Foreskin melanocyte (primary cell): ENCODE measurements at places on chromosomes 6 and 20.

DNA sequence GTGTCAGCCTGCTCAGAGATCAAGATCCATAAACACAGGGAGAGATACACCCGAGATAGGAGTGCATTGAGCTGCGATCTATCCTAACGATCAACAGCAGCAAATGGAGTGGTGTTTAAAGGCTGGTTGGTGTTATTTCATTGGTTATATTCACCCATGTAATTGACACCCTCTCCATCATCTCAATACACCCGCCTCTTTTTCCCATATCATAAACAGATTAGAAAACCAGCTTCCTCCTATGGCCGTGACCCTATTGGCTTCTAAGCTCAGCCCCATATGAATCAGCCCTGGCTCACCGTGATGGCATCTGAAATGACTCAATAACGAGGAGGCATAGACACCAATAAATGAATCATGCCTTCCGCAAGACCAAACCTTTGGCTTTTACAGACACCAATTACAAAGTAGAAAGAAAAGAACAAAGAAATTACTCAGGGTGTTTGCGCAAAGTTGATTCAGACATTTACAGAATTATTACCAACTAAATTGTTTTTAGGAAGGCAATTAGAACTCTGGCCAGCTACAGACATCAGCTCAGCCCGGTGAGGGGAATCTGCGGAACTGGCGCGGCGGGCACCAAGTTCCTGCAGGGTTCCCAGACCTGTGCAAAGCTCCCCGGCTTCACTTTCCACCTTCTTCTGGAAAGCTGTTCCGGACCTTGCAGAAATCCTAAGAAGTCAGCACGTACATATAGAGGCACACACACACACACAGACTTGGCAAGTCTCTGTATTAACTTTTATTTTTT lies 11.5 kb downstream of the PMEPA1 start:
- DNase-seq, result peak; percentile 79

GRCh38 chr6:36131511-36132245 lies 1.4 kb downstream of the MAPK13 start:
- peak; percentile 71 for DNase-seq

GRCh38 chr6:21846541-21847451 lies 253.2 kb downstream of the SOX4 start:
- DNase-seq, result no peak

DNA sequence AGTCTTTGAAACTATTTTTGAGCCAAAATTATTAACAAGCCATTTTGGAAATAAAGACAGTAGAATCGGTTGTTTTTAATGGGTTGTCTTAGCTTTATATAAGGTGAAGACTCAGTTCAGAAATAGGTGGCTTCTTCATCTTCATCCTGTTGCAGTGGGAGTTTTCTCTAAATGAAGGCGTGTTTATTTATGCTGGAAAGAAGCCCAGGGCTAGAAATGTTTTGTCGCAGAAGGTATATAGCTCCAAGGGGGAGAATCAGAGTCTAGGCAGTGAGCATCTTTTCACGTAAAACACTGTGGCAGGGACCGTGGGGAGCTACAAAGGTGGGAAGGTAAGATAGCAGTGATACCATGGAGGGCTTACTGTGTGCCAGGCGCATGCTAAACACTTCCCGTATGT lies 34.3 kb downstream of the FARS2 start:
- no peak for DNase-seq

DNA sequence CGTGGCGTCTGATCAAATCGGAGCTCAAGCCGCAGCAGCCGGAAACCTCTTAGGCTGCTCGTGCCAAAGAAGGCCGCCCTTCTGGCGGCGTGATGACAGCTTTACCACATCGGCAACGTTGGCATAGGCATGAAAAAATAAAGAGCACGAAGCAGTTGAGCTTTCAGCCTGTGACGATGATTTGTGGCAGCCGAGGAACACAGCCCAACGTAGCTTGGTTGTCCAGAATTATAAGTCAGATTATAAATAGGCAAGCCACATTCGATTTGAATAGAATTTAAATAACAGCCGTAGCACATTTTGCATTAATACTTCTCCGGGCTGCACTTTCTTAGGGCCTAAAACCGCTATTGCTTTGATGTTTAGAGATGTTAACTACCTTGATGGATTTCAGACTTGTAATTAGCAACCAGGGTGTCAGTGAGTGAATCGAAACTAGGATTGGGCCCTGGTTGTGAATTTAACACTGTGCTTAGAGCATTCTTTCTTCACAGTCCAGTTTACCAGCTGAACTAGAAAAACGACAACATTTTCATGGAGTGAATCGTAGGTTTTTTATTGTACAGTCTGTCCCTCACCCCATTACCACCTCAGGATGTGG lies 864 bp upstream of the BCLAF1 start:
- no peak for DNase-seq

DNA sequence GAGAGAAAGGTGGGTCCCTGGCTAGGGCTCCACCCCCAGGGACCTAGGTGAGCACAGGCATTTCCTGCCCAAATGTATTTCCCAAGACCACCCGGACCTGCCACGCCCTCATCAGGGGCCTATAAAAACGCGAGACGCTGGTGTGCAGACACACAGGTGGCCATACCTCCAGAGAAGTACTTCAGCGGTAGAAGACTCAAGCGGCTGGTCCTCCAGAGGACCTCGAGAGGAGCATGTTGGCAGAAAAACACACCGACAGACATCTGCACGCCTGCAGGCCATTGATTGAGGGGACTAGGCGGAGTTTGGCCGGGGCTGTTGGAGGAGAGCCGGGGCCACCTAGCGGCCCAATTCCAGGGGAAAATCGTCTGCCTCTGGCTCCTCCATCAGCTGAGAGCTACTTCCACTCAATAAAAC lies 695.8 kb upstream of the MMS22L start:
- no peak for DNase-seq

GRCh38 chr6:123515715-123516114 lies 121.0 kb downstream of the TRDN start:
- DNase-seq, result no peak

DNA sequence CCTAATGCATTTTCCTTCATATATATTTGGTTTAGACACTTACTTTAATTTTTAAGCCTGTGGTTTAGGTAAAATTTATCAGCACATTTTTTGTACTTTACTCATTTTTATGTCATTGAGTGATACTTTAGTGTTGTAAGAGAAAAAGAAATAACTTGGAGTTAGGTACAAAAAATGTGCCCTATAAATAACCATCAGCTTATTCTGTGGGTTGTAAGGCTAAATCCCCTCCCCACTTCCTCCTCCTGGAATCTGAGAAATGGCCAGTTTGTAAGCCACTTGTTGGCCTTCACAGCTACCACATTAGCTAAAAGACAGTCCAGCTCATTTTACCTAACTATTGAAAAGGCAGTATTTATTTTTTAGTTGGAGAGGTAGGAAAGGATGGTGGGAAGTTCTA lies 576.3 kb downstream of the PKHD1 start:
- DNase-seq, result no peak

DNA sequence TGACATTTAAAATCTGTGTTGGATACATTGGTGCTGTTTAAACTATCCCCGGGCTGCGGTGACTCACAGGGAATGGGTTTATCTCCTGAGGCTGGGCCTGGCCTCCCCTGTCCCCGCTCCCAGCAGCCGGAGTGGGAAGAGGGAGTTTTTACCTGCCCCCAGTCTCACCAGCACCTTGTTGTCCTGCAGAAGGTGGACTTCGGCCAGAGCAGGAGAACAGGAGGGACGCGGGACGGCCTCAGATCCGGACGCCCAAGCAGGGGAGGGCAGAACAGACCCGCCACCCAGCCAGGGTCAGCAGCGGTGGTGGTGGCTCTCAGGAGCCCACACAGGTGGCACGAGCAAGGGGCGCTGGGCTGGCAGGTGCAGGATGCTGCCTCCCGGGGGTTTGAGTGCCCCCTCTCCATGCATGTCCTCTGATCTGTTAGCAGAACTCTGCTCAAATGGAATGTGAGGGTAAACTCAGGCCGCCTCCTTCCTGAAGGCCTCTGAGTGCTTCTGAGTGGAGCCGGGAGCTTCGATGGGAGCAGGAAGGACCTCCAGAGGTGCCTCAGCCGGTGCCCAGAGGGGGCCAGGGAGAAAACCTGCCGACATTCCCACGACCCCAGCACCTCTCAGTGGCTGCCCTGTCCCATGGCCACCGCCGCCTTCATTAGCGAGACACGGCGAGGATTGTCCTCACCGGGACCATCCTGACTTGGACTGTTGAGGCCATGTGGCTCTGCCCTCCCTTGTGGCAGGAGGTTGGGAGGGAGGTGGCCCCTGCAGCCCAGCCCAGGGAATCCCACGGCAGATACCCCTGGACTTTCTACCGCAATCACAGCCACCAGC lies 43.4 kb upstream of the MRGBP start:
- DNase-seq, result no peak

DNA sequence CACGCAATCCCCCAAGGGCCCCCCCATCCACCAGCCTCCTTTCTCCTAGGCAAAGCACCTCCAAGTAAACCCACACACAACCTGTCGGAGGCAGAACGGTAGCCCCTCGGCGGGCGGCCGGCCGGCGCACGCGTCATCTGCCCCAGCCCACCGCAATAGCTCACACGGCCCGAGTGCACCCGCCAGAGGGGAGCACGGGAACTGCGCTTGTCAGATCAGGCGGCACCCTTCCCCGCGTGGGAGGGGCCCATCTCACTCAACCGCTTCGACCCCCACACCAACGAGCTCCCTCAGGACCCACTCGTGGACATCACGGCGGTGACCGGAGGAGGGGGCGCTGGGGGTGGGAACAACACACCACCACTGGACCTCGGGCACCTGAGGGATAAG lies 767.9 kb upstream of the DEFB115 start:
- DNase-seq, result no peak

GRCh38 chr6:134830194-134830593 lies 119.7 kb downstream of the ALDH8A1 start:
- DNase-seq, result no peak

DNA sequence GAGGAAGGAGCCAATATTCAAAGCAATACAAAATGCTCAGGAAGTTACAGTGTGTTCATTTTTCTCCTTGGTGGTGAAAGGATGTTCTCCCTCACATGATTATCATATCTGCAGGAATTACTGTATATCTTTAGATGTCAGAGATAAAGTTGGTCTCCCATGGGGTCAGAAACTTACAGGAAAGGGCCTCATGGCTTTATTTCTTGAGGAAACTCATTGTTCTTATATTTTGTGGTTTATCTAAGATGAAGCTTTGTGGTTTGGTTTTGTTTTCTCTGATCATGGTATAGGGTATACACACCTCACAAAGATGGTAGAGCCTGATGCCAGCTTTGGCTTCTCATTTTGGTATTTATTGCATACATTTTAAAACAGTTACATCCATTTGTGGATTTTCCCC lies 100.5 kb upstream of the STXBP5 start:
- DNase-seq, result peak; percentile 45

- no peak for DNase-seq
Measured at GRCh38 chr6:94349227-94349626, 929.9 kb upstream of the EPHA7 start.

GRCh38 chr6:134035823-134036296 lies 16.6 kb downstream of the SLC2A12 start:
- peak; percentile 66 for DNase-seq
